ENCODE measurements at places on chromosomes 13 and 19.
A peak's percentile ranks its signal among the peaks of the same experiment; 100 is the strongest.

DNA sequence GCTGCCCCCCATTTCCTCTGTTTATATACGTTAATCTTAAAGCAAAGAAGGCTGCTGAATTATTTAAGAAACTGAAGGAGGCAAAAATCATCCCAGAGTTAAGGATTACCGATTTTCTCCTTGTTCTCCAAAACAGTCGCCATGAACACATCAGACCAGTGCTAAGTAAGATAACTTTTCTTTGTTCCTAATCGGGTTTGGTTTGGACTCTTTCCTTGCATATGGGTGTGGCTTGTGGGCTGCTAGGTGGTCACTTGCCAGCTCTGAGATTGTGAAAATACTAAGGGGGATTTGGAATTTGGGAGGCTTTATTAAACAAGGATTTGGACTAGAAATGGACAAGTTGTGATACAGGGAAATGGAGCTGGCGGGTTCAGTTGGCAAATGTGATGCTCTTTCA lies 212.1 kb downstream of the OXGR1 start:
- DNase-seq = no peak

- peak; percentile 48 for DNase-seq
These were observed 62.6 kb downstream of the IER2 start for GRCh38 chr19:13212759-13213330.

- peak; percentile 35 for DNase-seq
These were observed 19.9 kb upstream of the DHRS12 start for GRCh38 chr13:51823863-51824262.

- peak; percentile 89 for DNase-seq
These were observed 20.0 kb downstream of the XRCC1 start for GRCh38 chr19:43555185-43555770.

GRCh38 chr19:9073806-9074205 lies 13.1 kb upstream of the OR1M1 start:
- DNase-seq = no peak

GRCh38 chr13:98054301-98054700 lies 88.6 kb upstream of the FARP1 start:
- DNase-seq = no peak

GRCh38 chr13:41654796-41655195 lies 197.4 kb downstream of the RGCC start:
- no peak for DNase-seq

- DNase-seq = peak; percentile 82
These were observed 46.2 kb downstream of the DCT start for GRCh38 chr13:94433055-94433961.

DNA sequence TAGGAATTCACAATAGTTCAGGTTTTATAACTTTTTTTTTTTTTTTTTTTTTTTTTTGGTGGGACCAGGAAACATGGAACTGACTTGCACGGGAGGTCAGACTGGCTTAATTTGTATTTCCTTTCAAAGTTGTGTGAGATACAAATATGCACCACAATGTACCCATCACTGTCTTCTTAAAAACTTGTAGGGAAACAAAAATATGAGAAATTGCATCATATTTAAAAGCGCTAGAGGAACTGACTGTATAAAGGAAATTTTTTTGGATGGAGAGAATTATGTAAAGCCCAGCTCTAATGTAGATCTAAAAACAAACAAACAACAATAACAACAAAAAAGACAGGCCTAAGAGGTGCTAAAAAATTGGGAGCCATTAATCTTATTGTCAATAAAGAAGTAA lies 246.5 kb downstream of the DCT start:
- DNase-seq = no peak

DNA sequence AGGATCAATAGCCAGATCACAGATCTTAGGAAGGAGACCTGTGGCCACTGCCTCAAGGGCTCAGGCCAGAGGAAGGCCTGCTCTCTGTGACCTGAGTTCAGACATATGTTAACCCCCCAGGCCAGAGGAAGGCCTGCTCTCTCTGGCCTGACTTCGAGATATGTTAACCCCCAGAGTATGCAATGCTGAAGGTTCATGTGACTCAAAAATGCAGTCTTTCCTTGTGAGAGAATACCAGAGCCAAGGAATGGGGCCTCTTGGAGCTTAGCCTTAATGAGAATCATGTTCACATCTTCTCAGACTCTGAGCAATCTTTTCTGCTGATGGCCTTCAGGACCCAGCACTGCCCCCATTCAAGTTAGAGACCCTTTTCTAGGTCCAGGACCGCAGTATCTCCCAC lies 36.7 kb downstream of the MBNL2 start:
- no peak for DNase-seq

GRCh38 chr13:38671980-38672379 lies 14.9 kb upstream of the FREM2 start:
- no peak for DNase-seq

GRCh38 chr13:27379694-27380641 lies 44.5 kb upstream of the GTF3A start:
- peak; percentile 80 for DNase-seq

GRCh38 chr19:11435833-11436313 lies 438 bp downstream of the PRKCSH start:
- no peak for DNase-seq

- DNase-seq = no peak
These were observed 3.2 kb upstream of the ABCC4 start for GRCh38 chr13:95304453-95304852.

GRCh38 chr13:38804061-38804460 lies 117.2 kb downstream of the FREM2 start:
- DNase-seq = peak; percentile 10

GRCh38 chr19:28846094-28846812 lies 366.7 kb downstream of the UQCRFS1 start:
- DNase-seq = no peak

GRCh38 chr19:21568816-21569493 lies 63.6 kb downstream of the ZNF429 start:
- DNase-seq = peak; percentile 99

DNA sequence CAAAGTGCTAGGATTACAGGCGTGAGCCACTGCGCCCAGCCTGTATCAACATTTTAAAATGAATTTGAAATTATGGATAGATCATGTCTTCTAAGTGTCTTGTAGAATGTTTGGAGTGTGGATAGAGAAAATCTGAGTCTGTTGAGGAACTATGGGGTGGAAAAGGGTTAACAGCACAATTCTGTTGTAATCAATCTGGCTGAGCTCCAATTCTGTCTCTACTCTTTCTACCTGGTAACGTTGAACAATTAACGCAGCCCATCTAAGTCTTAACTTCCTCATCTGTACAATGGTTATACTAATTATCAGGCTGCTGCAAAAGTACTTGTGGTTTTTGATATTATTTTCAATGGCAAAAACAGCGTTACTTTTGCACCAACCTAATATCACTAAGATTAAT lies 4.1 kb downstream of the FPR2 start:
- DNase-seq = no peak

DNA sequence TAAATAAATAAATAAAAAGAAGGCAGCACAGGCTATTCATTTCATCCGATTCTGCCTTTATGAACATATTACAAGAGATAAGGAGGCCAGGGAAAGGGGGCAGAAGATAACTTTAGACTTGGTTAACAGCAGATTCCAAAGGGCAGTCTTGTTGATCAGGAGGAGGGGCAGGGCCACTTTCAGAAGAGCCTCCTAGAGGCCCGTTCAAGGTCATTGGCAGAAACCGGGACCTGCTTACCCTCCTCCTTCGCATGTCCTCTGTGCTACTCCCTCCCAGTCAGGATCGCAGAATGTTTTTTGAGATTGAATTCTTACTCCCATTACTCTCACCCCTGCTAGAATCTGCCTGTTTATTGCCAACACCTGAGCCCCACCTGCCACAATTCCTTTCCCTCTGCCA lies 217.0 kb upstream of the IPO5 start:
- DNase-seq = no peak
